CD4-positive, alpha-beta T cell treated with Interleukin-4 for 4 hours (primary cell): ENCODE measurements at places on chromosomes 5 and 9.
A peak's percentile ranks its signal among the peaks of the same experiment; 100 is the strongest.

DNA sequence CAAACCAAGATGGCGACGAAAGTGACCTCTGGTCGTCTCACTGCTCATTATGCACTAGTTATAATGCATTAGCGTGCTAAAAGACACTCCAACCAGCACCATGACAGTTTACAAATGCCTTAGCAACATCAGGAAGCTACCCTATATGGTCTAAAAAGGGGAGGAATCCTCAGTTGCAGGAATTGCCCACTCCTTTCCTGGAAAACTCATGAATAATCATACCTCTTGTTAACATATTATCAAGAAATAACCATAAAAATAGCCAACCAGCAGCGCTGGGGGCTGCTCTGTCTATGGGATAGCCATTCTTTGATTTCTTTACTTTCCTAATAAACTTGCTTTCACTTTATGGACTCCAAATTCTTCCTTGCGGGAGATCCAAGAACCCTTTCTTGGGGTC, 595.7 kb upstream of the KLF4 start:
- no peak for DNase-seq

GRCh38 chr9:13952906-13953305, 361.0 kb downstream of the NFIB start:
- no peak for DNase-seq

DNA sequence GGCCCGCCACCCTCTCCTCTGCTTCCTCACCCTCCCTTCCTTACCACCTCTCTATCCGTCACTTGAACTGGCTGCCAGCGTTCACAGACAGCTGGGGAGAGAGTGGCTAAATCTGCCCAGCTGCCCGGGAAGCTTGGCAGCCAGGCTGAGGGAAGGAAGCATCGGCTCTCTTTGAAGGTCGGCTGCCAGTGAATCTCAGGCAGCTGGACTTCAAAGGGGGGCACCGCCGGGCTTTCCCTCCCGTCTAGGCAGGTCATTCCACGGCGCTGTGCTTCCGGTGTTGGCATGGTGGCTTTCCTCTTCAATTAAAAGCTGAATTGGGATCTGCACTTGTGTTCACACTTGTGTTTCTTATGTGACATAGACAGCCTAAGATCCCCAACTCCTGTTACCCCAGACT, 174.0 kb downstream of the GDNF start:
- DNase-seq, result no peak

DNA sequence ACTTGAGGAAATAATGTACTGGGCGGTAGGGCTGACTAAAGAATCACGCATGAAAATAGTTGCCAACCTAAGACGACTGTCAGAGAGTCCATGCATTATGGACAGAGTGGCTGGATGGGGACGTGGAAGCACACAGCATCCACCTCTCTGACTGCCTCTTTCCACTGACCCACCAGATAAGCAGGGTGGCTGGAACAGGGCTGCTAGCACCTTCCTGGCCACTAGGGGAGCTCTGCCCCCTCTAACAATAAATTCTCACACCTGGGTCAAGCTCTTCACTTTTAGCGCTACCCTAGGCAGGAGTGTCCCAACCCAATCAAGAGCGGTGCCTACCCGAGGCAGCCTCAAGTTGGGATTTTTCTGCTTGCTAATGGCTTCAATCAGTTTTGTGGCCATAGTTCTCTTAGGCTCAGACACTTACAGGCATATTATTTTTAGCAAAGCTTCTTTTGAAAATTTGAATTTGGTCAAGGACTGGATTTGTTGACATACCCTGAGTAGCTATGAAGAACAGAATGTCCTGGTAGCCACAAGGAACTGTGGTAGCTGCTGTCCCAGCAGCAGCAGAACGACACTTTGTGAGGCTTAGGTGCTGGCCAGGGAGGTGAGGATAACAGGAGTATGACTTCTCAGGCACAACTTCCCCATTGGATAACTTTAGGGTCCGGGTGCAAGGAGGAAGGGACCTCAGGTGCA, 6.9 kb upstream of the TPM2 start:
- peak; percentile 52 for DNase-seq

- DNase-seq, result no peak
Measured at GRCh38 chr9:113483676-113484257, 20.2 kb downstream of the RGS3 start.

DNA sequence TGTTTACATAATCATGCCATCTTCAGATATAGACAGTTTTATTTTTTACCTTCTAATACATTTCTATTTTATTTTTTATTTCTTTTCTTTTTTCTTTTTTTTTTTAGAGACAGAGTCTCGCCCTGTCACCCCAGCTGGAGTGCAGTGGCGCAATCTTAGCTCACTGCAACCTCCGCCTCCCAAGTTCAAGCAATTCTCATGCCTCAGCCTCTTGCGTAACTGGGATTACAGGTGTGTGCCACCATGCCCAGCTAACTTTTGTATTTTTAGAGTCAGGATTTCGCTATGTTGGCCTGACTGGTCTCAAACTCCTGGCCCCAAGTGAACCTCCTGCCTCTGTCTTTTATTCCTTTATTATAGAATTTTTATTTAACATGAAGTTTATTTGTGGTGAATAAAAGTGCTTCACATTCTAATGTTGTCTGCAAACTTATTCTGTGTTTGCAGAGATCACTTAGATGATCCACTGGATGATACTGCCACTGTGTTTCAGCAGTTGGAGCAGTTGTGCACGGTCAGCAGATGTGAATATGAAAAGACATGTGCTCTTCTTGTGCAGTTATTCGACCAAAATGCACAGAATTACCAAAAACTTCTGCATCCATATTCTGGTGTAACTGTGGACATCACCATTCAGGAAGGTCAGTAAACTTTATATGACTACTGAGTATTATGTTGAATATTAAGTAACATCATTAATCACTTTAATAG, 62.2 kb downstream of the RANBP17 start:
- no peak for DNase-seq

DNA sequence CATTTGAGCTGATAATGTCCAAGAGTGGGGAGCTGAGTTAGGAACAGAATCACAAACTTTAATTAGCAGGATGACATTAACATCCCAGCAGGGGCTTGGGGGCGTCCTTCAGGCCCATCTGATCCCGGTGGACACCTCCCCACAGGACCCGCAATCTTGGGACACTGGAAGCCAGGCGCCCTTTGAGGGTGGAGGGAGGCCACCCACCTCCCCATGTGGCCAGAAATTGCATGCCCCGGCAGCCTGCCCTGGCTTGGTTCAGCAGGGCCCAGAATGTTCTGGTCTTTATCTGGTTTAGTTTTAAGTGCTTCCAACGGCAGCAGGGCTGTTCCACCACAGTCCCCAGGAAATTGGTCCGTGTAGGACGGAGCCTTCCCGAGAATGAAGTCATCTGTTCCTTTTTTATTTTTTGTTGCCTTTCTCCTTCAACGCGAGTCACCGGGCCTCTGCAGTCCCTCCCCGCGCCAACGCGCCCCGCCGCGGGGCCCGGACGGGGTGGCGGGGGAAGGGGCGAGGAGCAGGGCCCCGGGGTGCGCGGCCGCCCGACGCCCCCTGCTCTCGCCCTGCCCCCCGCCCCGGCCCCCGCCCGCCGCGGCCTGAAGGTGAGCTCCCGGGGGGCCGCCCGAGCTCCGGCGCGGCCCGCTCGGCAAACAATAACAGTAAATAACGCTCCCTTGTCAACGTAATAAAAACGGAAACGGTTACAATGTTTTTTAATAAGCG, 207.9 kb downstream of the C9orf50 start:
- peak; percentile 68 for DNase-seq

DNA sequence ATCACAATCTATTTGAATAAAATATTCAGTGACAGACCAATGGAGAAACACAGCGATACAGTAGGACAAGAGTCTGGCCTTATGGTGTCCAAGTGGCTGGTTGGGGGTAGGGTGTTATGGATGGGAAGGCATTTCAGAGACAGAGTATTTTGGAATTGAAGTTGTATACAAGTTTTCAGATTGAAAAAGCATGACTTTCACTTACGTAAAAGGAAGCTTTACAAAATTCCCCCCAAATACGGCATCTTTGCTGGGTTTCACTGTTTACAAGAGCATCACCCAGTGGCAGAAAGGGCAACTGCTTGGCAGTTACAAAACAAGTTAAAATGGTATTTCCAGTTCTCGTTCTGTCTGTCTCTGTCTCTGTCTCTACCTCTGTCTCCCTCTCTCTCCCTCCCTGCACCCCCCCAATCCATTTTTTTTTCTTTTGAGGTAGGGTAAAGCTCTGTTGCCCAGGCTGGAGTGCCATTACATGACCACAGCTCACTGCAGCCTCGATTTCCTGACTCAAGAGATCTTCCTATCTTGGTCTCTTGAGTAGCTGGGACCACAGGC, 86.2 kb downstream of the PTPN3 start:
- peak; percentile 20 for DNase-seq

DNA sequence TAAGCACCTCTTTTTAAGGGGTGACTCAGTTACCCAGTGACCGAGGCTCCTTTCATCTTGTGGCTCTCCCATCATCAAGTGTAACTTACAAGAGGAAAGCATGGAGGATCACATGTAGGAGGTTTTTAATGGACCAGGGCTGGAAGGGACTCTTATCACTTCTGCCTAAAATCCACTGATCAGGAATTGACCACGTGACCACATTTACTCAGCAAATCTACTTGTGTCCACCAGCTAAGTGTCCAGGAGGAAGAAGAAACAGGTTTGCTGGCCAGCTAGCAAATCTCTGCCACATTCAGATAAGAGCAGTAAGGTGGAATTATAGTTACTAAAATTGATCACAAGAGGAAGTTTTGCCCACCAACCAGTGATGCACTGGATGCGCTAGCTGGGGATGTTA, 486.0 kb downstream of the ENC1 start:
- DNase-seq, result no peak

GRCh38 chr5:166781737-166782136, 1509.7 kb upstream of the WWC1 start:
- DNase-seq, result no peak

- peak; percentile 30 for DNase-seq
Measured at GRCh38 chr9:136093995-136094881, 851 bp downstream of the NACC2 start.

DNA sequence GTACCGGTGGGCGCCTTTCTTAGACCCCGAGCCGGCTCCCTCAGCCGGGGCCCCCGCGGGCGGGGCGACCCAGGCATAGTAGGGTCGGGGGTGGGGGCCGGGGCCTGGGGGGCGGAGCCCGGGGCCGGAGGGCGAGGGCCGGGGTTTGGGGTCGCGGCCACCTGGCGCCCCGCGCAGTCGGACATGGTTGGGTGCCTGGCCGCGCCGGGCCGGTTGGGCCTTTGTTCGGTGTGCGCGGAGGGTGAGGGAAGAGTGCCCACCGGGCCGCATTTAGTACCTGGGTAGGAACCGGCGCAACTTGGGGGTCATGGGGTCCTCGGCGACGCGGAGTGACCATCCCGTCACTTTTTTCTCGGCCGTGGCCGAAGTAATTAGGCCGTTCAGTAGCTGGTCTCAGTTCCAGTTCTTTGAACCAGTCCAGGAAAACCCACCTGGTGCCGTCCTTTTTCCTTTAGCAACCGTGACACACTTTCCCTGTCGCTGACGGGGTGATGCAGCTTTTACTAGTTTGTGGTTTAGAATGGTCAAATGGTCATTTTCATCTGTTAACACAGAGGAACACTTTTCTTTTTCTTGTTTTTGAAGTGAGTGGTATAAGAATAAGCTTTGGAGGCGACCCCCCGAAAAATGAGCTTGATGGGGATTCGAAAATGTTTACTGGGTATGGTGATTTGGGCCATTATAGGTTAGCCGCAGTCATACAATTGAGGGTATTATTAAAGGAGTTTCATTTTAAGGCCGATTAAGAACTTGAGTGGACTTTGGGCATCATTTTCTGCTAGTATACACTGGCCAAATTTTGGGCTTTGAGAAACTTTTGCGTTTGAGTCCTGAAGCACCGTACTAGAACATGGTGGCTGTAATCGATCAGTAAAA, 589 bp downstream of the CKS2 start:
- no peak for DNase-seq

- peak; percentile 49 for DNase-seq
Measured at GRCh38 chr5:147805030-147805454, 22.5 kb upstream of the JAKMIP2 start.

DNA sequence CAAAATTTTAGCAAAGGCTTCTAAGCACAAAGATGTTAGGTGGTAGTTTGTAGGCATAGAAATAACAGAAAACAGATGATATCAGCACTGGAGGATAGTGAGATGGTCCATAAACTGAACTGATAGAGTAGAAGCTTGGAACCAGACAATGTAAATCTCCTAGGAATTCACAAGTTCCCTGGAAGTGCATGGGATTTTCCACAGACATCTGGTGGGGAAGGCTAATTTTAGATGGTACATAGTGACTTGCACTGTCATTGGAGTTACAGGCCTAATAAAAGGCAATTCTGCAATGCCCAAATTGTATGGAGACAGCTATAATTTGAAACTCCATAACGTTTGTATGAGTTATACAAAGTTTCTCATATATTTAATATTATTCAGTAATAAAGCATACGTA, 653.0 kb upstream of the MEF2C start:
- DNase-seq, result no peak

- DNase-seq, result no peak
Measured at GRCh38 chr9:120895951-120896350, 19.0 kb upstream of the PHF19 start.

DNA sequence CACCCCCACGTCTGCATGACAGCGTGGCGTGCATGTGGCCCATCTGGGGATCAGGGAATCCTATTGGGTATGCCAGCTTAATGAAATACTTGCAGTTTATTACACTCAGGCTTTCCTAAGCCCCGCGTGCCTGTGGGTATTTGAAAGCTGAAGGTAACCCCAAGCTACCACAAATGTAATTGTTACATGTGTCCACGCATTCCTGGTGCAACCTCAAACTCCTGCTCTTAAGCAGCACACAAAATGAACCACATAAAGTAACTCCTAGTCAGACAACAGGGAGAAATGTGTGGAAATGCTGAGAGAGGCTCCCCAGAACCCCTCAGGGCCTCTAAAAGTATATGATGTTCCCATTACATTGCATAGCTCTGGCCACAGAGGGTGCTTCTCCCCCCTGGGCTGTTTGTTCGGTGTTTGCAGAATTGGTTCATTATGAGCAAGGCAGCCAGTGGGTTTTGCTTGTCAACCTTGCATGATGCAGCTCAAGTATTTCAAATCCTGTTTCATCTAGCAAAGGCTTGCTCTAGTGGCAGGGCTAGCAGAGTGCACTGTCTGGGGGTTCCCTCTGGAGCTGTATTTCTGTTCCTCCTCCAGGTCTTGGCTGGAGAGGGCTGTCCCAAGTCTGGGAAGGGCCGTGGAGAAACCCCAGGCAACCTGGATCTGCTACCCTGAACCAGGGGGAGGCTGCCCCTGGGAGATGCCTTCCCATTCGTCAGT, 1.8 kb upstream of the DCANP1 start:
- DNase-seq, result no peak

DNA sequence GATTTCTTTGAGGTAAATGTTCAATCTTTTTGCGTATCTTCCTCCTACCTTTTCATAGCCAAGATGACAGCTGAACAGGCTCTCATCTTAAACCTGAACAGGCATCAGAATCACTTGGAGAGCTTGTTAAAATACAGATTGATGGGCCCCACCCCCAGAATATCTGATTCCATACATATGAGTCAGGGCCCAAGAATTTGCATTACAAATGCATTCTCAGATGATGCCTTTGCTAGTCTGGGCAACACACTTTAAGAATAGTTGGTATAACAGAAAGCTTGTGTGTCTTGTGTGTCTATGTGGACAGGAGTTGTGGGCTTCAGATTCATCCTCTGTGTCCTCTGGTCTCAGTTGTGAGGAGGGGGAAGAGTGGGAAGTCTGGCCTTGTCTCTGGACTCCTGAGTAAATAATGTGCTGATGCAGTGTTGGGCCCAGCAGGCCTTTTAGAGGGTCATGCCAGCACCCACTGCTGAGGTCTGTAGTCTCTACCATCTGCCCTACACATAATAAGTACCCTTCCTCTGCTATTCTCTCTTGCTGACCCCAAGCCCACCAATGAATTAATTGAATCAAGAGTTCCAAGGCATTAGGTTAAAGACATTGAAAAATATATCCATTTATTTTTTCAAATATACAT, 43.1 kb downstream of the PTCD2 start:
- DNase-seq, result no peak
